ENCODE measurements at places on chromosomes 2 and 18.

DNA sequence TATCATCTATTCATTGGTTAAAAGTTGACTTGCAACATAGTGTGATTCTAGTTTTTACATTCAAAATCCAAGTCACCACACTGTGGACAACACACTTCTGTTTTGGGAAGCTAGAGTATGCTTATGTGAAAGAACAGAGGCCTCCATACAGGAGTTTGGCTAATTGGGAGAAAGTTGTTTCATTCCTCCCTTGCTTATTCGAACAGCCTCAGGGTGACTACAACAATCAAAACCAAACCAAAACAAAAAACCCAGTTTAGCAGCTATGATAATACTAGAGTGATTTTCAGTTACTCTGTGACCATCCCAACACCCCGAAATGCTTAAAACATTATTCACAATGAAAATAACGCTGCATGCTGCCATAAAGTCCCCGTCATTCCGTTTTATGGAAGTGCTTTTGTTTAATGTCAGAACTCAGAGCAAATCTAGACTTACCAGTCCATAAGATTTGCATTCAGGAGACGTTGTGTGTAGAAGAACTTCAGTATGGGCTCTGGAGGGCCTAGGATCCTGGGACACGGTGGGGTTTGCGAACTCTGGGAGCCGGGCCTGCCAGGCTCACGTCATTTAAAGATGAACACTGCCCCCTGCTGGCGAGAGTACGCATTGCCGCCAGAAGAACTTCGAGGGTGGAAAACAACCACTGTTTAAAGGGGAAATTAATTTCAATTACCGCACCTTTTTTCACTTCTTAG is 111.4 kb downstream of the FTCDNL1 start:
- peak; percentile 59 for DNase-seq

GRCh38 chr2:120239488-120240287 is 13.0 kb upstream of the RALB start:
- peak; percentile 91 for DNase-seq

- peak; percentile 99 for DNase-seq
Observed at GRCh38 chr2:1675633-1676032, 68.7 kb downstream of the PXDN start.

DNA sequence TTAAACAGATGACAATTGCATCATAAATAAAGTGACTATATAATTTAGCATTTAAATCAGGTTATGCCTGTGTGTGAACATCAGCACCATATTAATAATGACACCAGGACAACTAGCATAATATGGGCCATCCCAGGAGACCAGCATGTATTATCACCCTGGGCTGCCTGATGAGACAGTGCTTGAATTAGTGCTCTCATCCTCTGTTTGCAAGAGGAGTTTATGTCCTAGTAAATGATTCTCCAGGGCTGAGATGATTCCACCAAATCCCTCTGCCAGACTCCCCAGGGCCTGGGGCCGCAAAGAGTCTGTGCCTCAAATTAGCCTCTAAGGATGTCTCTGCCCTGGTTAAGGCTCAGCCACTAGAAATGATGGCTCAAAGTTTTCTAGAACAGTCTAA is 97.7 kb downstream of the SGPP2 start:
- no peak for DNase-seq

DNA sequence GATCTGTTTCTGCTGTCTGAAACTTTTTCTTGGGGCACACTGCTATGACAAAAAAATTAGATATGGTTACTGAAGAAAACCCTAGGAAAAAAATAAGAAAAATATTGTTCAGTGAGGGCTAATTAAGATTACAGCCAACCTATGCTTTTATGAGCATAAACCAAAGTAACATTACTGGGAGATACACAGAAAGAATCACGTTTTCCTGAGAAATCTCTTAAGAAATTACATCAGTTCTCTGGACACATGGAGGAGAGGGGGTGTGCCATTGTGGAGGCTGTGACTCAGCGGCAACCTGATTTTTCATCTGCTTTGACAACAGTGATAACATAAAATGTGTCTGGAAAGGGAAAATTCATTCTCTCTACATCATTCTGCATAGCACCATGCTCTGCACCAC is 13.4 kb upstream of the NMI start:
- peak; percentile 78 for DNase-seq

DNA sequence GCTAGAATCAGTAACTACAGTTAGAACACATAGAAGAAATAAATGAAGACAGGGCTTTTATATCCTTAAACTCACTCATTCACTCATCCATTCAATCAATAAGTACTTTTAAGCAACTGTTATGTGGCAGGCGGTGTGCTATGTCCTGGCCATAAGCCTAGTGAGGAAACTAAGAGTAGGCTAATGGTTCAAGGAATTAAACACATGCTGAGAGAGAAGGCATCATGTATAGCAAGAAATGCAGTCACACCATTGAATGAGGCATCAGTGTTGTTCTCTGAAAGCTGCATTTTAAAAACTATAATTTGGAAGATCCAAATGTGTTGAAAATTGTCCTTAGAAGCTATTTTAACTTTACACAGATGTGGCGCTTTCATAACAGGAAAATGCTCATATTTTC is 86.5 kb upstream of the DTNA start:
- no peak for DNase-seq

GRCh38 chr2:40384714-40385113 is 67.2 kb downstream of the SLC8A1 start:
- peak; percentile 90 for DNase-seq

DNA sequence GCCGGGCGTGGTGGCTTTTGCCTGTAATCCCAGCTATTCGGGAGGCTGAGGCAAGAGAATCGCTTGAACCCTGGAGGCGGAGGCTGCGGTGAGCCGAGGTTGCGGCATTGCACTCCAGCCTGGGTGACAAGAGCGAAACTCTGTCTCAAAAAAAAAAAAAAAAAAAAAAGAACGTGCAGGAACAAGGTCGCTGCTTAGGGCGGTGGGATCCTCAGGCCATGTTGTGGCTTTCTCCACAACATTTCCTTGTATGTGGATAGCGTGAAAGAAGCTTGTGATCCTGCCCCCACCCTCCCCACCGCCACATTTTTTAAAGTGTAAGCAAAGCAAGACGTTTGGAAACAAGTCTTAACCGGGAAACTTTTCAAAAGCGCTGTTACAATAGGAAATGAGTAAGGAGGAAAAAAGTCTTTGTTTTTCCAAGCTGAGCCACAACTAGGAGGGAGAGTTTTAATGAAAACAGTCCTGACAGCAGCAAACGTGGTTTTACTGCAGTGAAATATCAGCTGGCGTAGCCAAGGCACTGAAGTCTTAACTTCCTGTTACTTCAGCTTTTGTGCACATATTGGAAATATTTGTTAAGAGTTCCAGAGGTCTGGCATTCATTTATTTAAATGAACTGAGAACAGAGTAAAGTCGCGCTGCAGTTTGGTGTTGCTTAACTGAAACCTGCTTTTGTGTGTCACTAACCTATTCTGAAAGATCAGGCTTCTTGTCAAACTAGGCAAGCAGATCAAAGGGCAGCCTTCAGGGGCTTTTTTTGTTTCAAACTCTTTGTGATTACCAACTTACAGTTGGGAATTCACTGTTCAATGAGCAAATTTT is 3.8 kb downstream of the TGIF1 start:
- peak; percentile 99 for DNase-seq

GRCh38 chr2:204545861-204546735 is 823 bp downstream of the PARD3B start:
- DNase-seq: peak; percentile 34

- no peak for DNase-seq
Observed at GRCh38 chr18:5964996-5965395, 69.7 kb upstream of the TMEM200C start.

DNA sequence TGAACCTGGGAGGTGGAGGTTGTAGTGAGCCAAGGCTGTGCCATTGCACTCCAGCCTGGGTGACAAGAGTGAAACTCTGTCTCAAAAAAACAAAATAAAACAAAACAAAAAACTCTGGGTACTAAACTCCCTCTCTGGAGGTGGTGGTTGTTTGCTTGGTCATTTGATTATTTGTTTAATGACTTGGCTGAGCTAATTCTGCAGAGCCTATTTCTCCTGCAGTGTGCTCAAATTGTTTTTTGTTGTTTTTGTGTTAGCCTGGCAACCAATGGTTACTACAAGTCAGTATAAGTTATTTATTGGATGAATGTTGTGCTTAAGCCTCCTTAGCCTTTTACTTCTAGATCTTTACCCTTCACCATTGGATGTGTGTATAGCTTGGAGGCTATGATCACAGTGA is 387.5 kb downstream of the ADCYAP1 start:
- no peak for DNase-seq

- DNase-seq: peak; percentile 42
Observed at GRCh38 chr2:222915092-222915957, 54.5 kb downstream of the ACSL3 start.

- peak; percentile 81 for DNase-seq
Observed at GRCh38 chr2:175926272-175926671, 75.8 kb downstream of the LNPK start.

DNA sequence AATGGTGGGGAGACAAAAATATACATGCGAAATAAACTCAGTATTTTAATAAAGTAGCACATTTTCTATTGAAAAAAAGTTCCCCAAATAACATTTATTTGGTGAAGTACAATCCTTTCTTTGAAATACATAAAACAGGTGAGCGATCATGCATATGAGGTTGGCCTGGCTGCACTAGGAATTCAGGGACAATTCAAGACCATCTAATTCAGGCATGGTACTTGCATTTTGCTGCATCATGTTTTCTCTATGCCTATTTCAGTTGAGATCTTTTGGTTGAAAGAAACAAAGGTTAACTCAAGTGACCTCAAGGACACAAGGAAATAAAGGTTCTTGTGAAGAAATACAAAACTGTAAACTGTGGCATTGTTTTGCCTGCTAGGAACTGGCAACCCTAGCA is 19.8 kb upstream of the TAF4B start:
- no peak for DNase-seq

DNA sequence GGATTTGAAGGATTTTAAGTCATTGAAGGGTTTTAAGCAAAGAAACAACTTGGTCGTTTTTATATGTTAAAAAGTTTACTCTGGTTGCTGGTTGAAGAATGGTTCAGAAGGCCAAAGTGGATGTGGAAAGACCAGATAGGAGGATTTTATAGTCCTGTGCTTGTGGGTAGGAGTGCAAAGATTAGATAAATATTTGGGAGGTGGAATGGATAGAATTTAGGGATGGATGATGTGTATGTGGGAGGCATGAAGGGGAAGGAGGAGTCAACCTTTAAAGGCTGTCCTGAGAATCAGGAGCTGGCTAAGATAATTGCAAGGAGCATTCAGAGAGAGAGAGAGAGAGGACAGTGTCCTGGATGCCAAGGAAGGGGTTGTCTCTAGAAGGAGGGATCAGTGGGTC is 190.1 kb upstream of the SPRED2 start:
- peak; percentile 36 for DNase-seq

GRCh38 chr2:226137201-226137811 is 662.3 kb downstream of the IRS1 start:
- DNase-seq: peak; percentile 47

- no peak for DNase-seq
Observed at GRCh38 chr2:50955081-50955480, 76.9 kb downstream of the NRXN1 start.

- peak; percentile 56 for DNase-seq
Observed at GRCh38 chr2:196277002-196277401, 105.6 kb upstream of the STK17B start.

- peak; percentile 66 for DNase-seq
Observed at GRCh38 chr2:216109962-216110614, 940 bp downstream of the XRCC5 start.

DNA sequence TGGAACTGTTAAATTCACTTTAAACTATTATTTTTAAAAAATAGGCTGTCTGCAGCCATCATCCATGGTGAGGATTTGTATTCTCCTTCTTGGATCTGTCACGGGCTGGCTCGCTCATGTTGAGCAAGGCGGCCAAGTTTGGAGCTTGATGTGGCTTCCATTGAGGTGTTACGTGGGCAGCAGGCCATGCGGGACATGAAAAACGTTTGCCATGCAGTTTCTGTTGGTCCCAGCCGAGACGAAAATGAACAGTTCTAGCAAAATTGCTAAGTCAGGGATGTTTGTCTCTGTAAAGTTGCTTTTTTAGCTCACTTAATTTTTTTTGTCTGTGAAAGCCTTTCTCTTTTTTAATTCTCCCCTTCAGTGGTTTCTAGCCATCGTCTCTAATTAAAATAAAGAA is 70.2 kb upstream of the MGAT5 start:
- DNase-seq: no peak

DNA sequence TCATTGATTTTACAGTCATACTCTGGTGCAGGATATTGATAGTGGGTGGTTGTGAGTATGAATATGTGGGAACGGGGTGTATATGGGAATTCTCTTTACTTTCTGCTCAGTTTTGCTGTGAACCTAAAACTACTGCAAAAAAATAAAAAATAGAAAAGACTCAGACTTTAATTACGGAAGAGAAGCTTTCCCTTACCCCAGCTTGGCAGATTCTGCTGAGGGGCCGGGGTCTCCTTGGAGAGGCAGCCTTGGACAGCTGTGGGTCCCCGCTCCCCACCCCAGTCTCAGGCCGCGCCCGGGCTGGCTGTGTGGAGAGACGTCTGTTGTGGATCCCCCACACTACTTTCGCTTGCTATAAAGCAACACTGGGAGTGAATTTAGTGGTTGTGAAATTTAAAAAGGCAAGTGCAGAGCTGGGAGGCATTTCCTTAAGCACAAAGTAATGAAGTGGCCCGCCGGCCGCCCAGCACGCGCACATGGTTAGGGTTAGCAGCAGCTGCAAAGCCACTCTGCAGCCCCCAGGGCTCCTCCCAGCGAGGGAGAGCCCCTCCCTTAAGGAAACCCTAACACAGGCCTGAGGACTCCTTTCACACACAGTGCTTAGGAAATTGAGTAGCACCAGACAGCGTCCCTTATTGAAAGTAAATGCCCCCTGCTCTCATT is 102.4 kb downstream of the DDX1 start:
- no peak for DNase-seq

DNA sequence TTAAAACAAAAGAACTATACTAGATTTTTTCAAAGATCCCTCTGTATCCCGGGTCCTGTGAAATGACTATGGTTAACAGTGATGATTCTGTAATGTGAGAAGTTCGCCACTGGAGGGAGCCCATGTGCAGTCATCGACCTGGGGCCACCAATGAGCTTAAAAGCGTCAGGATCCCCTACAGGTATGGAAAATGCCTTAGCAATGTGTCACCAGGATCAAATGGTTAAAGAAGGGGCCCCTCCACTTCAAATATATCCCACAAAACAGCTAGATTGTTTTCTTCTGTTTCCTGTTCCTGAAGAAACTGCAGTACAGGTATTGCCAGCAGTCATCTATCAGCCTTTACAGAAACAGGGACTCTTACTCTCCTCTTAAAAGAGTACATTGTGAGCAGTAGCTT is 15.3 kb downstream of the CHRNA1 start:
- peak; percentile 63 for DNase-seq

DNA sequence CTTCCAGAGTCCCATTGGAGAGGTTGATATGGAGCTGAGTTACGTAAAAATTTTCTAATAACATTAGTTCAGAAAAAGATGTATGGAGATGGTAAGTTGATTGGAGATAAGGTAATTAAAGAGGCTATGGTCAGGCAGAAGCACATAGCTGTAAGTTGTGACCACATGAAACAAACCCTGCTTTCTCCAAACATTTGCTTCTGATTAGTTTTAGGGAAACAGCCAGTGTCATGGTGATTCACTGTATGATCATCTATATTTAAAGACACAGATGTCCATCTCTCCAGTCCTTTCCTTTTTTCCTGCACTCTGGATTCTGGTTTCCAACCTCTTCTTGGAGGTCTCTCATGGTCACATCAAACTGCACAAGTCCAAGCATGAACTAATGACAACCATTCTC is 1550.8 kb upstream of the PIK3C3 start:
- no peak for DNase-seq

Data from EH (cell line).